Esophagus muscularis mucosa (tissue), 4 donors: ENCODE measurements at places on chromosomes 2 and 18. TPM values are rescaled to one million over a fixed set of nuclear protein-coding genes. Genes with fewer than 3 reads are reported as not detected.

DNA sequence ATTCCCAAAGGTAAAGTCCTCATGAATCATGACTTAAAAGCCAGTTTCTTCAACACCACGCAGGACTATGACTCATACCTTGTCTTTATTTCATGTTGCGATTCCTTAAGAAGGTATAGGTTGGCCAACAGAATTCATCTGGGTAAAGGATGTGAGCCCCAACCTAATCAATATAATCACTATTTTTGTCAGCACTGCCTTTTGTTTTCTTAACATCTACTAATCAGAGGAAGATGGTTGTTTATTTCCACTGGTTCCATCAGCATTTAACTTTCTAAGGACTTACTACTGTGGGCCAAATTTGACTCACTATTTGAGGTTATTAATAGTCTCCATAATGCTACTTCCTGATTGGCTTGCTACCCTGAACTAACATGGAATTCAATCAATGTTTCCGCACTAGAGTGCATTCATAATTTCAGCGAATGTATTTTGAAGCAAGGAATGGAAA is 78.6 kb downstream of the SCG2 start:
- DNase-seq, result no peak

DNA sequence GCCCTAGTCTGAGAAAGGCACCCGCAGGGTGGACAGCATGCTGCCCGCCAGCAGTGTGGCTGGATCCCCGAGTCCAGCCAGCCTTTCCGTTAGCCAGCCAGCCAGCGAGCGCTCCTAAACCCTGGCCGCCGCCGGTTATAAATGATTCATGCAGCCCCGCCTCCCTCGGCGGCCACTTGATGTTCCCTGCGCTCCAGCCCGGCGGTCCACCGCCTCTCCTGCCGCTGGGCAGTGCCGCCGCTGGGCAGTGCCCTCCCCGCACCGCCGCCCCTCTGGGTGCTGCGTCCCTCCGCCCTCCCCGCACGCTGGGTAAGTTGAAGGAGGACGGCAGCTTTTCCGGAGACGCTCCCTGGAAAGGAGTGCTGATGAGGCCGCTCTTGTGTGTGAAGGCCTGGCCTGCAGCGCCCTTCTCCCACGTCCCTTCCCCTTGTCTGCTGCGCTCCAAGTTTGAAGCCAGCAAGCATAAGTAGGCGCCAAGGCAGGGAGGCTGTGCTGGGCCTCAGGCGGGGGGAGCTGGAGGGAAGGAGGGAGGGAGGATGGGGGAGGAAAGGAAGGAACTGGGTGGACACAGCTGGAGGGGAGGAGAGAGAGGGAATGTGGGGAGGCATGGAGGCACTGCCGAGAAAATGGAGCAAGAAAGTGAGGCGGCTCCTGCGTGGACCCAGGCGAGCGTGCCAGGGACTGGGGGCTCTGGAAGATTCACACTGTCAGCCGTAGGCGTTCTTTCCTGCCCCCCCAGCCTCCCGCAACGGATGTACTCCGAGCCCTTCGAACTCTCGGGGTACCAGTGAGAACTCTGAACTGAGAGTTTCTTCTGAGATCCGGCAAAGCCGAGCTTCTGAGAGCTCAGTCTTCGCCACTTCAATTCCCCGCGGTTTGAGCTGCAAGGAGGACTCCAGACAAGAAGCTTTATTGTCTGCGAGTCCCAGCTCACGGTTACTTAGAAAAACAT is 131.9 kb downstream of the GLI2 start:
- no peak for DNase-seq

The GAL3ST2 gene
- not detected for total RNA-seq

DNA sequence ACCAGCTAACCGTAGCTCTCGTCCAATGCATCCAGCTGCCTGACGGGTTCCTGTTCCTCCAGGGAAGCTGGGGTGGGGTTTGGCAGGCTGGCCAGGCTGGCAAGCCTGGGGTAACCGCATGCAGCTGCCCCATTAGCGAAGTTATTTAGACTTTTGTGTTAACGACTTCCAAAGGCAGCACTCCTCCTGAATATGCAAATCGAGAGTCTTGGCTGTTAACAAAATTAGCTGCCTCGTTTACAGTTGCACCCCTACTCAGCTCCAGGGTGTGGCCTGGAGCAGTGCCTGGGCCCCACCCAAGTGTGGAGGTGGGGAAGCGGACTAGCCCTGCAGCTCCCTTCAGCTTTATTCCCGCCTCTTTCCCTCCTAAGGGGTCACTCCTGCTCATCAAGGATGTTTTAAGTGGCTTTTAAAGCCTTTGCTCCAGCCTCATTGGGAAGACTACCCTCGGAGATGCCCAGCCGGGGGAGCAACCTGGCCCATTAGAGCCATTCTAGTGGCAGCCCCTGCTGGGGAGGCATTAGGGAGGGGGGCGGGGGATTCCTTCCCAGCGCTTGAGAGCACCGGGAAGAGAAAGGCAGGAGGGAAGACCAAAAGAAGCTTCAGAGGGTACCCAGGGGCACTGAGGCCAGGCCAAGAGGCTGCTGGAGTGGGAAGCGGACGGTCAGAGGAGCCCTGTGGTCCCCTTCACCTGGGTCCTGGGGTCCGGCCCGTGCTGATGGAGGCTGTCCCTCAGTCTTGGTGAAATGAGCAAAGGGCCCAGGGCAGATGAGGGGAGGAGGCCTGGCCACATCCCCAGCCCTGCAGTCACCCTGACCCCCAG is 204.1 kb downstream of the CELF4 start:
- DNase-seq, result no peak

DNA sequence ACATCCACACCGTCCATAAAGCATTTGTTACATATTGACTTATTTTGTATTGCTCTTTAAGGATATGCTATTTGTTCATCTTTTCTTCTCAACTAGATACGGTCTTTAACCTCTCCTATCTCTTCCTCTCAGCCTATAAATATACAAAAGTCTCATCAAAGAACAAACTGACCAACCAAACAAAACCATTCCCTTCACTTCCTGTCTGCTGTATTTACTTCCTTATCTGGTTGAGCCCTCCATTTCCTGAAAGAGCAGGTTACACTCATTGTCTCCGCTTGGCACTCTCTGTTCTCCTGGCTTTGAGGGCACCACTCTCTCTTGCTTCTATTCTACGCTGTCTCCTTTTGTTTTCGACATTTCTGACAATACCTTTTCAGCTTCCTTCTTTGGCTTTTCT is 431.9 kb upstream of the TCF4 start:
- no peak for DNase-seq

DNA sequence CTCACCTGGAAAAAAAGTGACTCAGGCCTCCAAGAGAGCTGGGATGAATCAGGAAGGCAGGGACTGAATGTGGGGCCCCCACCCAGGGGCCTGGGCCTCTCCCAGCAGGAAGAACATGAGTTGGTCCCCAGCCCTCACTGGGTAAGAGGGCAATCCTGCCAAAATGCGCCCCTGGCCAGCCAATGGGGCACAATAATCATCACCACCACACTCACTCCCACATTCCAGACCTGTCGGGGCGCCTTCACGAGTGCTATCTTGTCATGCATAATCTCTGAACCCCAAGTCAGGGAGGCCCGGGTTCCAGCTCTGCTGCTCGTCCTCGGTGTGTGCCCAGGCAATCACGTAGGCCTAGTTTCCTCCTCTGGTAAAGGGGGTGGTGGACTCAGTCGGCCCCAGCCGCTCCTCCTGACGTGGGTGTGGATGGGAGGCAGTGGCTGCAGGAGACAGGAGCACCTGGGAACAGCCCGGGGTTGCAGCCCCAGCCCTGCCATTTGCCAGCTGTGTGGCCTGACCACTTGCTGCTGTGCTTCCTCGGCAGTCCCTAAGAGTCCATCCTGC is 115.1 kb downstream of the CYP26B1 start:
- peak; percentile 57 for DNase-seq

- DNase-seq, result no peak
Observed at GRCh38 chr2:25982273-25982967, at the start of gene KIF3C. Gene KIF3C, minus strand, starts transcription at chr2:25982497. Its CDS starts 580 bp downstream, at chr2:25981917.

GRCh38 chr18:26414901-26415440 is 133.4 kb downstream of the KCTD1 start:
- no peak for DNase-seq

- DNase-seq, result no peak
Observed at GRCh38 chr18:64800151-64800550, 651.3 kb upstream of the LINC00305 start.

DNA sequence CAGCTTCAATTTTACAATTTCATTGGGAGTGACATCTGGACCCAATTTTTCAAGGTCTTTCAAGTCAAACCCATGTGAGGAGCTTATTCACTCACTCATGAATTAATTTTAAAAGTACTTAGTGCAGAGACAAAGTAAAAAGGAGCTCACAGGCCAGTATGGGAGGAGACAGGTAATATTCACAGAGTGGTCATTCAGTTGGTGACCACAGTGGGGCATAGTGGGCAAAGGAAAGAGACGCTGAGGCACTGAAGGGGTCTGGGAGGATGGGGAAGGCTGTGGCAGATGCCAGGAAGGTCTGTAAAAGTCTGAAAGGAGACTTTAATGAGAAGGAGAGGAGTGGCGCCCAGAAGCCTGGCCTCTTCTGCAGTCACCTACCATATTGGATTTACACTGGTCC is 76.0 kb downstream of the CD8B2 start:
- DNase-seq, result no peak

The WDR75 gene
- 35.3 TPM for total RNA-seq

DNA sequence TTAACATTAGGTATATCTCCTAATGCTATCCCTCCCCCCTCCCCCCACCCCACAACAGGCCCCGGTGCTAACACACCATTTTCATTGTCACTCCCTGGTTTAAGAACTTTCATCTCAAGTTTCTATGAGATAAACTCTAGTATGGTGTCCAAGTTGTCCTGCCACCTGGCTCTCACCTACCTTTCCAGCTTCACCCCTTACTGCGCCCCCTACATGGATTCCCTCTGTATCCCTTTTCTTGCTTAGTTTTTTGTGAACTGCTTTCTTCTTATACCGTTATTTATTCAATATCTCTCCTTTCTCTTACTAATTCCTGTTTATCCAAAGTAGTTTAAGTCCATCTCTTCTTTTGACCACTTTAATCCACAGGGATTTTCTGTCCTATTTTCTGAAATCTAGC is 15.2 kb downstream of the EML4 start:
- DNase-seq, result no peak

The DPP4 gene
- 2.2 TPM for total RNA-seq

DNA sequence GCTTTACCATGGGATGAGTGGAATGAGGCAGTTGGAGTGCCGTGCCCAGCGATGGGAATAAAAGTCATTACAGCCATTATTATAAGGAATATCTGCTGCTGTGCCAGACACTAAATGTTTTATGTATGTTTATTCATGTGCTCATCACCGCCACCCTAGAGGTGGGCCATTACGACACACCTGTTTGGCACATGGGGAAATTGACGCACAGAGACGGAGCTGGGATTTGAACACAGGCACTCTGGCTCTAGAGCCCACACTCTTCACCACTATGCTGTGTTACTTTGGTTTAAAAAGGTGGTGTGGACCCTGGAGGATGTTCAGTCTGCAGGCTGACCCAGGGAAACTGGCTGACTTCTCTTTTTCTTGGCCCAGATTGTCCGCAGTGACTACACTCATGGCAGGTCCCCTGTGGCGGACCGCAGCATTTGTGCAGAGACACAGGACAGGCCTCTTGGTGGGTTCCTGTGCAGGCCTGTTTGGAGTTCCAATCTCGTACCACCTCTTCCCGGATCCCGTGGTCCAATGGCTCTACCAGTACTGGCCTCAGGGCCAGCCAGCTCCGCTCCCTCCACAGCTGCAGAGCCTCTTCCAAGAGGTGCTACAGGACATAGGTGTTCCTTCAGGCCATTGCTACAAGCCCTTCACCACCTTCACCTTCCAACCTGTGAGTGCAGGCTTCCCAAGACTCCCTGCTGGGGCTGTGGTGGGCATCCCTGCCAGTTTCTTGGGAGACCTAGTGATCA is 1.6 kb downstream of the TMEM177 start:
- DNase-seq, result no peak

GRCh38 chr2:223297788-223298187 is 245.8 kb downstream of the KCNE4 start:
- no peak for DNase-seq

The ACOXL gene
- total RNA-seq, result not detected

GRCh38 chr2:113135317-113135716 is 7.9 kb downstream of the IL1RN start:
- DNase-seq, result no peak
